ENCODE measurements at places on chromosomes 6 and 20.
A peak's percentile ranks its signal among the peaks of the same experiment; 100 is the strongest.

- DNase-seq: no peak
These were observed 399.4 kb upstream of the MARCKS start for GRCh38 chr6:113457751-113458150.

- DNase-seq: no peak
These were observed 3.4 kb downstream of the LYRM4 start for GRCh38 chr6:5257400-5257799.

DNA sequence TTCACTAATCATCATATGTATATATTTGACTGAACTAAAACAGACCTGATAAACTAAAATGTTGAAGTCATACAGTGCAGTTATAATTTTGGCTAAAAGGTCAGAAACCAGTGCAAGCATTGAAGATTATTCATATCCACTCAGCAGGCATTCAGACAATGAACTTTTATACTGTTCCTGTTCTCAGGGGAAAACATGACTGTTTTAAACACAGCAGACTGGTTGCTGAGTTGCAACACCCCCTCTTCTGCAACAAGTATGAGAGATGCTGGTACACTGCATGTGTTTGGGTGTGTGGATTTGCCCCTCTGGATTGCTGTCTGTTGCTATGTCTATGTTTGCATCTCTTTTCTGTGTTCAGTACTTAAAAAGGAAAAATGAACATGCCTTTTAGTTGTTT, 206.8 kb downstream of the EYA4 start:
- no peak for DNase-seq

GRCh38 chr6:75926293-75927168, 145.9 kb downstream of the IMPG1 start:
- no peak for DNase-seq

- no peak for DNase-seq
These were observed 488.9 kb upstream of the CITED2 start for GRCh38 chr6:139863346-139863745.

DNA sequence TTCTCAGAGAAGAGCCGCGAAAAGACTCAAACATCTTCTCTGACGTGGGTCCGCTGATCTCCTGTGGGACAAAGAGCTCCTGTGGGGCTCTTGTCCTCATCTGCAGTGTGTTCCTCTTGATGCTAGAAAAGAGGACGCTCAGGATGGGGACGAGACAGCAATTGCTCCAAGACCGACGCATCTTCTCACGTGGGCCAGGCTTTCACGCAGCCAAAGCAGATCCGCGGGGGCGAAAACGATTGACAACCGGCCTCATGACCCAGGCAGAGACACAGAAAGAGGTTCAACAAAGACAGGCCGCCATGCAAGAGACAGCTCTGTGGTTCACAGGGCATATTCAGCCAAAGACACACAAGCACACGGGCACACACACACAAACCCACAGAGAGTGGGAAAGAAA, 971.8 kb upstream of the DEFB115 start:
- DNase-seq: no peak

GRCh38 chr6:124901084-124901483, 61.2 kb upstream of the RNF217 start:
- DNase-seq: no peak

DNA sequence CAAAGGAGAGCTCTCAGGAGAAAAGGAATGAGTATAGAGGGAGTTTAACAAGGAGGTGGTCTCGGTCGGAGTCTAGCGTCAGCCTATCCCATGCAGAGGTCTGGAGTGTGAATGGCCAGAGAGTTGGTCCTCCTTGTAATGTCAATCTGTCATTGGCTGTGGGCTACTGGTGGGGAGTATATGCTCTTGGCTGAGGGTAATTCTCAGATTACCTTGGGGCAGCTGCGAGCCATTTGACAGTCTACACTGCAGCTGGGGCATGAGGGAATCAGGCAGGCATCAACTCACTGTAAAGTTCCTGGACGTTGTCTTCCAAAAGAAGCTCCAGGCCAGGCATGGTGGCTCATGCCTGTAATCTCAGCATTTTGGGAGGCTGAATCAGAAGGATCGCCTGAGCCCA, 48.1 kb downstream of the EBF4 start:
- DNase-seq: no peak

DNA sequence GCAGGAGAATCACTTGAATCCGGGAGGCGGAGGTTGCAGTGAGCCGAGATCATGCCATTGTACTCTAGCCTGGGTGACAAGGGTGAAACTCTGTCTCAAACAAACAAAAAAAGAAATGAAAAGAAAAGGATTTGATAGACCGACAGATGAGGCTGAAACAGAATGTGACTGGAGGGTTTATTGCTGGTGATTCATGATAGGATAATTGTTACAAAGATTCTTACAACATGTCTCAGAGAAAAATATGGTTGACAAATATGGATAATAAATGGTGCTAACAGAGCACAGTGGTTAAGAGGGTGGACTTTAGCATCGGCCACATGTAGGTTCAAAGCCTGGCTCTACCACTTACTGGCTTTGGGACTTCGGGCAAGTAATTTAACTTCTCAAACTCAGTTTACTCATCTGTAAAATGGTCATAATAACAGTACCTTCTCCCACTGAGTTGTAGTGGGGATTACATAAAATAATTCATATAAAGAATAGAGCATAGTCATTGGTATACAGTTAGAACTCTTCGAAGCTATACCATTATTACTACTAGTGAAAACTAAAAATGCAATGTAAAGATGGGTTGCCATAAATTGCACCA, 131.9 kb downstream of the MAP3K7 start:
- DNase-seq: no peak

- DNase-seq: no peak
These were observed 12.4 kb downstream of the WFDC3 start for GRCh38 chr20:45779011-45779915.

DNA sequence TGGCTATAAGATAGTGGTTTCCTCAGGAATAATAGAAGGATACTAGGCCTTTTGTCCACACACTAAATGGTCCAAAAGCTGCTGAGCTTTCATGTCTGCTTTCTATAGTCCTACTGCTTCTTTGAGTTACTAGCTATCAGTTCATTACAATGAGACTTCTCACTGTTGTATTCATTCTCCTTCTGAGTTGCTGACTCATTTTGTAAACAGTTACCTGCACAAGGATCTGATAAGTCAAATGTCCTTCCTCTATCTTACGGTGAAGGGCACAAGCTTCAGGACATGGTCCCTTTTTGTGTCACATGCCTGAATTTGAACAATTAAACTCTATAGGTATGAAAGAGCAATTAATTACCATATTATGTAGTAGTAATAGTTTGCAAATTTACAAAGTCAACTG, 90.5 kb downstream of the MAN1A1 start:
- DNase-seq: no peak

DNA sequence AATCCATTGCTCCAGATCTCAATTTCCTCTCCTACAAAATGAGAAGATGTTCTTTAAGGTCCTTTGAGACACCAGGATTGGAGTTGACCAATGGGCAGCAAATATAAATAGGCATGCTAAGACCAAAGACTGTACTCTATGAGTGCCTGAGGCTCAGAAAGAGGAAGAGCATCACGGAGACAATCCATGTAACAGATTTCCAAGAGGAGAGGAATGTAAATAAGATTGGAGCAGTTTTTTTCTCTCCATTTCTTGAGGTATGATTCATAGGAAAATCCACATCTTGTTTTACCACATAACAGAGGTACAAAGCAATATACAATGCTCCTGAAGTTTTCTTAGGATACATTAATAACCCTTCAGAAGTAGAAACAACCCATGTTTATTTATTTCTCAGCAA, 109.8 kb downstream of the UBE3D start:
- DNase-seq: no peak

DNA sequence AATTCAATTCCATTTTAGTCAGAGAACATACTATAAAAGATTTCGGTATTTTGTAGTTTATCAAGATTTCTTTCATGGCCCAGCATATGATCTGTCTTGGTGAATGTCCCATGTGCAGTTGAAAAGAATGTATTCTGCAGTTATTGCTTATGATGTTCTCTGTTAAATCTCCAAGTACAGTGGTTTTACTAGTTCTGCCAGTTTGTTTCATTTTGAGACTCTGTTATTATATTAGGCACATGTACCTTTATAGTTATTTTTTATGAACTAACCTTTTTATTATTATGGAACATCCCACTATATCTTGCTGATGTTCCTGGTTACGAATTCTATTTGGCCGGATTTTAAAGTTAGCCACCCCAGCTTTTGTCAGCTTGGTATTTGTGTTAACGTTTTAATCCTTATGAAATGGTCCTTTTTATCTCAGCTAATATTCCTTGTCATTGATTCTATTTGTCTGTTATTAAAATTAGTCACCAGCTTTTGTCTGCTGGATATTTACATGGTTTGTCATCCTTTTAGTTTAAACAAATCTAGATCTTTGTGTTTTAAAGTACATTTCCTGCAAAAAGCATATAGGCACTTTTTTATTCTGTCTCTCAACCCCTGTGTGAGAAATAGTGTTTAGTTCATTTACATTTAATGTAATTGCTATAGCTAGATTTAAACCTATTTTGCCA, 48.9 kb downstream of the VTA1 start:
- no peak for DNase-seq

GRCh38 chr6:43848671-43849391, 78.8 kb downstream of the VEGFA start:
- no peak for DNase-seq

- DNase-seq: no peak
These were observed 96.1 kb downstream of the PAK5 start for GRCh38 chr20:9742821-9743220.

GRCh38 chr6:6742535-6742934, 154.0 kb downstream of the LY86 start:
- no peak for DNase-seq

DNA sequence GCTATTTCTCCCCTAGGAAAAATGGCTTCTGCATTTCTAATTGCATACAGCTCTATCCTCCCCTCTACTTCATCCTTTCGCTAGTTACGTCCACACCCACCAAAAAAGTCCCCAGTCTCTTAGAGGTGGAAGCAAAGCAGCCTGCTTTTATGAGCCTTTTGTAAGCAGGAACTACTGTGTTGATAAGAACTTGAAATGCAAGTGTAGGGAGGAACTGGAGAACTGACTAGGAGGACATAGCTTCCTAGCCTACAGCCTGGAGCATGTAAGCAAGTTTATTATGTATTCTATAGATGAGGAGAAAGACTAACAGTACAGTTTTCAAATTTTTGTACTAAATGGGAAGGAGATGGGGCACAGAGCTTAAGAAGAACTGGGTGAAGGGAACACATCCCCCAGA, 10.3 kb downstream of the ARHGAP18 start:
- DNase-seq: no peak

DNA sequence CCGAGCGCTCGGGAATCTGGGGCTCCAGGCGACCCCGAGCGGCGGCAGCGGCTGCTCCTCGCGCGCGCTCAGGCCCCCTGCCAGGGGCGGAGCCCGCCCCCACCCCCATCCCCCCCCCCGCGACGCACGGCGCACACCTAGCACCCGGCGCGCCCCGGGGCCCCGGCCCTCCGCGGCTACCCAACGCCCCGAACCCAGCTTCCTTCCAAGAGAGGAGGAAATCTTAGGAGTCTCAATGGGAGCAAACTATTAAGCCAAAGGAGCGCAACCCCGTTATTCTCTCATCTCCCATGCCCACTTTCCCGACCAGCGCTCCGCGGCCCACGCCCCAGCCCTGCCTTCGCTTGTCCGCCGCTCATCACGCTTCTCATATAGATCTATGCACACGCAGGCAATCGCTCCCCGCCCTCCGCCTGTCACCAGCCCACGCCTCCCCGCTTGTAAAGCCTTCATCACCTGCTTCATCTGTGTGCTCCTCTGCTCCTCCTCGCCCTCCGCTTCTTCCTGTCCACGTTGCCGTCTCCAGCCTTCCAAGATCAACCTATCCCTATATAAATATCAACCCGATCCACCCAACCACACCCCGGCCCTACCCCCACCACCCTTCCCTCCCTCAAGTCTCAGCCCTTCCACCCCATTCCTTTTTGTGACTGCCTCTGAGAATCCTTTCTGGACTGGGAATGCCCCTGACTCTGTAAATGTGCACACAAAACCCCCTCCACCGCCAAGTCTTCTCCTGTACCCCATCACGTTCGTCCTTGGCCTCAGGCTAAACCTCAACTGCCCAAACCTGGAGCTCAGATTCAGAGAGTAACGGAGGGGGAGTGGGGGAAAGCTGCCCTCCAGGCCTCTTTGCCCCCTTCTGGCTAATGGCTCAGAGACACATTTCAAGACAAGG, at the start of gene DLK2:
Gene DLK2 (minus strand): TSS at position 18 of the 898 bp plus-strand sequence. CDS start 723 bp downstream, outside the sequence.
- DNase-seq: peak; percentile 52

- DNase-seq: no peak
These were observed 220.3 kb upstream of the SNX9 start for GRCh38 chr6:157602521-157603295.

DNA sequence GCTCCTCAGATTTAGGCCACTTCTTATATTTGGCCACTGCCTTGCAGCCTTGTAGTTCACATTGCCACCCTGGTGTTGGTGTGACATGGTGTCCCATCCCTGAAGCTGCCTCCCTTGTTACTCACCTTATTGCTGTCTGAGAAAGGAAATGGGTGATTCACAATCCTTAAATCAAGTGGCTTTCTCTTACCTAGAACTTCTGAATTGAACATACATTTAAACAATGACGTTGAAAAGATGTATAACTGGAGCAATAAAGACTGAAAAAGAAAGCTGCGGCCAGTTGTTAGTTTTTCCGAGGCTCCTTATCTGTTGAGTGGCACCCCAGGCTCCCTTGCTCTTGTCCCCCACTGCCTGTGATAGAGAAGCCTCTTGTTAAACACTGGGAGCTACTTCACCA, 28.8 kb upstream of the GNRH2 start:
- no peak for DNase-seq

GRCh38 chr6:15531973-15532372, 130.9 kb downstream of the DTNBP1 start:
- DNase-seq: no peak

- no peak for DNase-seq
These were observed 434.3 kb downstream of the TBC1D32 start for GRCh38 chr6:120899932-120900331.

- DNase-seq: no peak
These were observed 43.9 kb downstream of the INSM1 start for GRCh38 chr20:20411836-20412235.

GRCh38 chr6:54877713-54878317, 31.2 kb downstream of the FAM83B start:
- DNase-seq: no peak

DNA sequence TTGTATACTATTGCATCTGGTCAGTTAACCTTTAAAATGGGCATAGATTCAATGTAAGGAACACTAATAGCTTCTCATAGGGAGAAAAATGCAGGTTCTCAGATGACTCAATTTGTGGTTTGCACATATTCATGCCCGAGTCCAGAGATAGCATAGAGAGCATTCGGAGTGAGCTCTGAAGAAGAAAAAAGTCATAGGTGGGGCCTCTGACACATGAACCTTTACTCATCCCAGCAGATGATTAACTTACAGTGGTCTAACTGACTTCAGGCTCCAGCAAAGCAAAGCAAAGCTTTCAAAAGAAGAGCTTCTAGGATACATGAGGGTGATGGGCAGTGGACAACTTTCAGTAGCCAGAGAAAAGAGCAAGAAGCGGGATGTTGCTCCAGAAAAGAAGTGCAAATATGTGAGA, 55.3 kb upstream of the BTN3A2 start:
- DNase-seq: no peak

GRCh38 chr20:22560817-22561216, 23.6 kb downstream of the FOXA2 start:
- no peak for DNase-seq

GRCh38 chr20:48178633-48179032, 393.4 kb upstream of the SULF2 start:
- no peak for DNase-seq

Measured in activated CD4-positive, alpha-beta T cell treated with anti-CD3 and anti-CD28 coated beads, Interleukin-2, amount 50 U/mL, for 1 hour (primary cell).